ENCODE measurements at places on chromosomes 13 and 19.

- no peak for DNase-seq
These were observed 19.1 kb downstream of the LRCH1 start for GRCh38 chr13:46571909-46572595.

DNA sequence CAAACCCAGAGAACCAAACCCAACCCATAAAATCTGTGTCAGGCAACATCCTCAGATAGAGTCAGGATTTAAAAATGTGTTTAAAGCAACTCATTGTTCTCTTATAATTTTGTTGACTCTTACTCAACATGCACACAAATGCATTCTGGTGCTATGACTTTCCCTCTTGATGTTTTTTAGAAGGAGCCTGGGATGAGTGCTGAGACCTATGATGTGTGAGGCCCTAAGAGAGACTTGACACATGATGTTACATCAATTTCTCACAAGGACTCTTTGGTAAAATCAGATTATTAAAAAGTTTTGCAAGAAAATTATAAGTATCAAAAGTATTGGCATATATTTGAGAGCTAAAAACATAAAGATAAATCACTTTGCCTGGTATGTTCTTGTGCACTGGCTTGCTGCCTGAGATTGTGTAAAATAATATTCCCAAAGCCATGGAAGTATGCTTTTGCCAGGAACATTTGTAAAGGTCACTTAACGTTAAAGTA, 173.9 kb downstream of the DCLK1 start:
- DNase-seq, result no peak

GRCh38 chr13:33426131-33426530, 140.6 kb upstream of the STARD13 start:
- no peak for DNase-seq

DNA sequence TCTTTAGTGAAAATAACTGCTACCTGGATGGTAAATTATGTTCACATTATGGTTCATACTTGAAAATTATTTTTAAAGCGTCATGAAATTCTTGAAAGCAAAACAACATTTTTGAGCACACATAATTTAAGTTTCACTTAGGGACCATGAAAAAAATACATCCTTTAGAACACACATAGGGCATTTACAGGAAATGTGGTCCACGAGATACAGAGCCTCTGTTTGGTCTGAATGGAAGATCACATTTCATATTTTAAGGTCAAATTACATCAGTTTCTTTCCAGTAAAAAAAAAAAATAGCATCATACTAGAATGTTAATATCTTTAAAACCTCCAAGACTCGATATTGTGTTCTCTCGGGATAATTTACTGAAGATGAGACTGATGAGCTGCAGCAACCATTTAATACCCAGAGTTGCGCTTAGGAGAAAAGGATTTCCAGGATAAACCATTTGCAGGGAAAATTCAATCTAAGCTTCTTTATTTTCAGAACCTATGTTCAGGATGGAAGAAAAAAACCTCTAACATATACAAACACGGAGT, 720.7 kb downstream of the DIAPH3 start:
- DNase-seq, result no peak

DNA sequence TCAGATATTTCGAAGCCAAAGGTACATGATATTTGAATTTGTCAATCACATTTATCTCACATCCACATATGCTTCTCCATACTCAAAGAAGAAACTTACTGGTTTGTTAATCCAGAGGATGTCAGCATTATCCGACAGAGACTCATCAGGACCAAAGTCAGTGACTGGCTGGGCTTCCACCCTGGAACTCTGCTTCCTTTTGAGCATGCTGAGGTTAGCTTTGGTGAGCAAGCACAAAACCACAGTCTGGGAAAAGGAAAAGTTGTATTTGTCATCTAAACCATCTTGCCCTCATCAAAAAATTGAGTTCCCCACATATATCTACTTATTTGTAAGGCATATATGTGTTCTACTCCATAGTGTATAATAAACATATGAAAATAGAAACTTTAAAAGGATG, 17.4 kb downstream of the NALCN start:
- DNase-seq, result no peak

- DNase-seq, result no peak
These were observed 8.9 kb upstream of the CRTC1 start for GRCh38 chr19:18674616-18675015.

- no peak for DNase-seq
These were observed 17.1 kb upstream of the GPC5 start for GRCh38 chr13:91381371-91381770.

DNA sequence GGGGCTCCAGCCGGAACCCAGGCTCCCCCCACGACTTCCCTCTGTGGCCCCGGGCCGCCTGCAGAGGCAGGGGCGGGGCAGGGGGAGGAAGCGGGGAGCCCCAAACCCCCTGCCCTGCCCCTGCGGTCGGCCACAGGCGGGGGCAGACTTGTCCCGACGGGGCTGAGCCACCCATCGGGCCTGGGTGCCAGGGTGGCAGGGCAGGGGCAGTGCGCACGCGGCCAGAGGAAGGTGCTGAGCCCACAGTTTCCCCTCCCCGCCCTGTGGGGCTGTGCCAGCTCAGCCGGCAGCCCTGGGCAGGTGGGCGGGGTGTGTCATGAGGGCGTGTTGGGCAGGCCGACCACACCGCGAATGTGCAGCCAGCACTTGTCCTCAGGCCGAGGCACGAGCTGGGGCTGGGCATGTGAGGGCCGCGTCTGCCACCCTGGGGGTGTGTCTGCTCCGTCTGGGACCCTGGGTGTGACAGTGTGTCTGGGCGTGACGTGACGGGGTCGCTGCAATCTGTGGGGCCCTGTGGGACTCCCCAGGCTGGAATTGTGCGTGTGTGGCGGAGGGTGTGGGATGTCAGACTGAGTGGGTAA, 17.7 kb downstream of the CCDC97 start:
- peak; percentile 88 for DNase-seq

DNA sequence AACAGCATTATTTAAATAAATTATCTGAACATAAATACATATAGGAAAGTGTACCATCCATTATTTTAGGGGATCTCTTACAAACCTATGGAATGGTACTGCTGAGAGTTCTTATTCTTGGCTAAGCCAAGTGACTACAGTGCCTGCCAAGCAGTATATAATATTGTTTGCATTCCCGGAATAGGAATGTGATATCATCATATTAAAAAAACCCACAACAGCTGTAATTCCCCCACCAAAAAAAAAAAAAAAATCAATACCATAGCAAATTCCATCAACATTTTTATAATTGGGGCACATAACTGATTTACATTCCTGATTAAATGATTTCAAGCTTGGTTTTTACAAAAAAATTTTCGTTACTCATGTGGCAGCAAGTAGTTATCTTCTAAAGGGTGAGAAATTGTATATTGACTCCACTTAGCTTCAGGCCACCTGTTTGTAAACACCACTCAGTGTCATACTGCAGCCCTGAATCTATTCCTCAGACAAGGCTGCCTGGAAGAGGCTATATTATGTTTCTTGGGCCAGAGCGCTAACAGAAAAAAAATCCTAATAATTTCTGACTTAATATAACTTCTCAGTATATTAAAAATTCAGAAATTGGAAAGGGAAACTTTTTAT, 278.1 kb downstream of the DNAJC15 start:
- DNase-seq, result no peak

GRCh38 chr19:28914173-28914572, 298.8 kb downstream of the UQCRFS1 start:
- no peak for DNase-seq

DNA sequence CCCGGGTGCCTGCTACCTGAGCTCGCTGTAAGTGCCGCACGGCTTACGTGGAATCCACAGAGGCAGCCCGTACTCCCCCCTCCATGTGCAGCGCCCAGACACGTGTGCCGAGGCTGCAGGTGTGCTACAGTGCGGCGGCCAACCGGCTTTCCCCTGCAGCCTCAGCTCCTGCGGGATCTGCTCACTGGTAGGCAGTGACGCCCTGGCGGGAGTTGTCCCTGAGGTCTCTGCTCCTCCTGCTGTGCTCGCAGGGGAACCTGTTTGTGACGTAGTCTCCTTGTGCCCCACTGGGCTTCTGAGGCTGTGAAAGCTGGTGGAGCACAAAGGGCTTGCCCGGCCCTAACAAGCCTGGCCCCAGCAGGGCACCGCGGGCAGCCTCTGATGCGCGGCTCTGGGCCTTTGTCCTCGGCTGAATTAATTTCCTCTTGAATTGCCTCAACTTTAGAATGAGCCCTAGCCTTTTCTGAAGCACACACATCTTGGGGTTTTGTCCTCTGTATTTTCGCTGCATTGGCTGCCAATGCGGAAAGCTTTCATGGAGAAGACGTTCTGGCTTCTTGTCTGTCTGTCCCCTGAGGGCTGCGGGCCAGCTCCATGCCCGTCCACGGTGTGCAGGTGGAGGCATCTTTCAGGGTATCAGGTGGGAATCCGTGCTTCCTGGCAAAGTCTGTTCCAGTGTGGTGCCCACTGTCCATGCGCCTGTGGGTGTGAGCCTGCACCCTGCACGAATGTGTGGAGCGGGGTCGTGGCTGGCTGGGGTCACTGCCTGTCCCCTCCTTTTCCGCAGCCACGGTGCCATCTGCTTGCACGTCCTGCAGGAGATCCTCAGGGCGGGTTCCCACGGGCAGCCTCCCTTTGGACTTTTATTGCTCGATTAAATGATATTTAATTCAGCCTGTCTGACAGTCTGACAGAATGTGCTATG, 77.3 kb upstream of the MCF2L start:
- DNase-seq, result no peak
